Fibroblast of skin of abdomen (primary cell): ENCODE measurements at places on chromosomes 2 and 18.

DNA sequence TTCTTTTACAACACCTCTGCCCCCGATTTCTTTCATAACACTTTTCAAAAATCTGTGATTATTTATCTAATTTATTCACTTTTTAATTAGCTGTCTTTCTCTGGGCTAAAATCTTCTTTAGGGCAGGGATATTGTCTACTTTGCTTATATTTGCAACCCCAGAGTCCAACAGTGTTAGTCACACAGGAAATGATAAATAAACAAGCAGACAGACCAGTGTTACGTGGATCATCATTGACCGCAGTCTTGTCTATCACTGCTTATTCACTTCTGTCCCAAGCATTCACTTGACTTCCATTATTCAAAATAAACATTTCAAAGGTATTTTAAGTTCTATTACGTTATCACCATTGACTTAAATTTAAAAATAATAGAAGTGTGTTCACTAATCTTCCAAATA is 237.6 kb upstream of the UBE2E3 start:
- DNase-seq = peak; percentile 48

DNA sequence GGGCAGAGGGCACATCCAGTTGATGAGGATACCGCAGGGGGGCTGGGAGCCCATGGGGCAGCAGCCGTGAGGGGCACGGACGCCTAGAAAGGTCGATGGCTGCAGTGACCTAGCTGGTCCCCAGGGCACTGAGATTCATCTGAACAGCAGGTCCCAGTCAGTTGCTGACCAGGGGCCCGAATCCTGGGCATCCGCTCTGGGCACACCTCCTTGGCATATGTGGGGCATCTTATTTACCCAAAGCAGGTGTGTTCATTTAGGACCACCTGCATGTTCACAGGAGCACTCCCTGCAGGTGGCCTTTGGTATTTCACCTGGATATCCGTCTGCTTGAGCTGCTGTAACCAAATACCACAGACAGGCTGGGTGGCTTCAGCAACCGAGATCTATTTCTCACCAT is 72.0 kb upstream of the ODC1 start:
- DNase-seq = no peak

GRCh38 chr2:59190518-59190917 is 949.4 kb upstream of the FANCL start:
- no peak for DNase-seq

GRCh38 chr18:57025540-57025939 is 121.3 kb upstream of the BOD1L2 start:
- peak; percentile 73 for DNase-seq

DNA sequence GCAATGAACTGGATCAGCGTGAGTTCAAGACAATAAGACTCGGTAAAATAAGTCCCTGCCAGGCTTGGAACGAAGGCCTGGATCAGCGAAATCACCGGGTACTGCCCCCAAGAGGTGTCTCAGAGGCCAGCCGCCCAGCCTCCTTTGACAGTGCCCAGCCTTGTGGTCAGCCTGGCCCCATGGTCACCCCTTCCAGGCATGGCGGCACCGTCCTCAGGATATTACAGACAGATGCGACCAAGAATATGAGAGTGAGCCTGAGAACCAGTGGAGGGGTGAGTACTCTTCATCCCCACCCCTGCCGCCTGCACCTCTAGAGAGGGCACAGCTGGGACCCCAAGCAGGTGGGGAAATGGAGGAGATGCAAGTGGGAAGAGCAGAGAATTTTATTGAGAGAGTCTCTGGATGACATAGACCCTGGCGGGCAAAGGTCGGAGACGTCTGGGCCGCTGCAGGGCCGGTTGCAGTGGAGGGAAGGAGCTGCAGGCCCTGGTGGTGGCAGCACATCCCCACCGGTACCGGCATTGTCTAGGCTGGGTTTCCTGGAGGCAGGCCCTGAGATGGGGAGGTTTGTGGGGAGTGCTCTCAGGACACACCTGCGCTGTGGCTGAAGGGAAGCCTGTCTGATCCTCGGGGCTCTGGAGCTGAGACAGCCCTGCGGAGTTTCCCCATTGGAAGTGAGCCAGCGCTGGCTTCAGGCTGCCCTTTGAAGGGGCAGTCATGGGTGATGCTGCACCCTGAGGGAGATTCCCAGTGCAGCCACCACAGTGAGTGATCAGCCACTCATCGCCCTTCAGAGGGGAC is 190.0 kb downstream of the SEPTIN10 start:
- DNase-seq = no peak

DNA sequence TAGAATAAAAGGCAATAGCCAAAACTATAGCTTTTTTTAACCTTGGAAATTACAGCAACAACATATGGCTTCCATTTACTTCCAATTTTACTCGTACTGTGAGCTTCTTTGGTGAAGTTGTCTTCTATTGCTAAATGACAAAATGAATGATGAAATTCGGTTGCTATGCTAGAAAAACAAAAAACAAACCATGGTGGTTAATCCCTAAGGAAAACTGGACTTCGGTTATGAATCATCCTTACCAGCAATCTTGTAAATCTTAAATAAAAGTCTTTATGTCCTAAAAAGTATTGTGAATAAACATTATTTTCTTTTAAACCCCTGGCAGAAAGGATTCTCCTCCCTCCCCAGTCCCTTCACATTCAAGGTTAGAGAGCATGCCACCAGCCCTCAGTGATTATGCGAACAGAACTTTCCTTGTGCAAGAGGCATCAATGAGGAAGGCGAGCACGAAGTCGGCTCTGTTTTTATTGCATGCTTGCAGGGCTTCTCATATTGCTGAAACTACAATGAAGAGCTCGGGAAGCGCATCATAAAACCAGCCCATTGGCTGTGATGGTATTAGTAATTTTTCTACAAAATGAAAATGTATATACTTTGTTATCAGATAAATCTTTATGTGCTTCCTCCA is 62.9 kb downstream of the ZNF521 start:
- peak; percentile 94 for DNase-seq

GRCh38 chr2:44135296-44135695 is 33.4 kb upstream of the PPM1B start:
- DNase-seq = no peak

- peak; percentile 60 for DNase-seq
Measured at GRCh38 chr2:18404708-18405107, 155.7 kb downstream of the RDH14 start.

GRCh38 chr2:13109516-13109915 is 392.8 kb downstream of the TRIB2 start:
- DNase-seq = no peak

GRCh38 chr2:226185616-226186211 is 613.9 kb downstream of the IRS1 start:
- DNase-seq = peak; percentile 96

DNA sequence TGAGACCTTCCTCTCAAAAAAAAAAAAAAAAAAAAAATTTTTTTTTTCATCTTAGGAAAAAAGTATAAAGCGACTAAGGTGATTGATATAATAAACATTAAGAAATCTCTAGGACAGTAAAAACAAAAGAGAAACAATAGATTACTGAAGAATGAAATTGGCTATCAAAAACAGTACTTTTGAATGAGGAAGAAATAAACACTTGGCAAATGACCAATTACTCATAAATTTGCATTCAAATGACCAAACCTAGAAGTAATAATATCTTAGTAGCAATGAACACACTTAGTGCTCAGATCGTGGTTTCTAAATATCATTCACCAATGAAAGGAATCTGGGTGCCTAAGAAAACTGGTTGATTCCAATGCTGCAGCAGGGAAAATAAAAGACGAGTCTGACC is 10.3 kb upstream of the SCRN3 start:
- no peak for DNase-seq

DNA sequence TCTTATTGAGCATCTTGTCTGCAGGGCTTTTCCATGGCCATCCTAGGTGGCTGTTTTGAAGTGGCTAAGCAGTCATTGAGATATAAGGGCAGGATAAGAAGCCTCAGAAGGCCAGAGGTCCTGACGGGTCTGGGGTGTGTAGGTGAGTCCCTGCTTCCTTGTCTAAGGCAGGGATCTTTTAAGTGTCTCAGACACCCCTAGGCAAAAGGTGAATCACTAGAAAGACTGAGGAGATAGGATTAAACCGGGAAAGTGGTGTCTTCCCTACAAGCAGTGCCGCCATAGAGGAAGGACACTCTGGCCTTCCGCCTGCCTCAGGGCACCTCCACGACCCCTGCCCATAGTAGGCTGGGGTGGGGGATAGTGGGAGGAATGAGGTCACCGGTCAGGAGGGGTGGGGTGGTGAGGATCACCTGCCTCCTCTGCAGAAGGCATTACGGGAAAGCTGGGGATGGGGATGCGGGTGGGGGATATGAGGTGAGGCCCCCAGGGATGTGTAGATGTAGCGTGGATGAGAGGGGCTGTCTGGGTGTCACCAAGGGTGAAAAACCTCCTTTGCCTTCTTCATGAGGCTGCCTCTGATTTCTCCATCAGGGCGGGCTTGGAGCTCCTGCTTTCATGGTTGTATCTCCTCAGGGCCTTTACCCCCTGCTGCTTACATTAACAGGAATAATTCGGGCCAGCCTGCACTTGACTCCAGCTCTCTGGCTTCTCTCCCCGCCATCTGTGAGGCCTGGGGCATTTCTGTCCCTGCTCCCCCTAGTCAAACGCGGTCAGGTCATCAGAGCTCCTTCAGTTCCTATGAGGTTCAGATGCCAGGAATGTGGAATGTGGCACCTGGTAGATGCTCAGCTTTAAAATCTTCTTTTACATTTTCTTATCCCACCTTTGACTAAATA is 244.0 kb downstream of the DYSF start:
- no peak for DNase-seq

DNA sequence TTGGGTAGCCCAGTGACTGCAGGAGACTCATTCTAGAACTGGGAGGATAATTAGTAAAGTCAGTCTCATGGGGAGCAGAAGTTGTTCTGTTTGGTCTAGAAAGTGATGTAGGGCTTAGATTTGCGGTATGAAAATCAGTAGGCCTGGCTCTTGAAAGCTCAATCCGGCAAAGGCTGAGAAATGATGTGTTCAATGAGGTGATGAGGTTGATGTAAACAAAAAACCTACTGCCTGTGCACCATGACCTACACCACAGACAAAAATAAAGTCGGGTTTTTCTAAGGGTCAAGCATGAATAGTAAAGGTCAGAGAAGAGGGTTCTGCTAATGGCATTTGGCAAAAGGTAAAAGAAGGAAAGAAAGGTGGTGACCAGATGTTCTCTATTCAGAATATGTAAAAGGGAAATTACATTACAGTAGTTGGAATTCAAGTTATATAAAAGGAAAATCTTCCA is 80.8 kb upstream of the COL5A2 start:
- peak; percentile 75 for DNase-seq

- DNase-seq = no peak
Measured at GRCh38 chr18:7896805-7897518, 329.8 kb downstream of the PTPRM start.

GRCh38 chr18:4806331-4806730 is 351.2 kb upstream of the DLGAP1 start:
- DNase-seq = peak; percentile 22

- DNase-seq = no peak
Measured at GRCh38 chr2:54628418-54628817, 95.0 kb upstream of the EML6 start.

DNA sequence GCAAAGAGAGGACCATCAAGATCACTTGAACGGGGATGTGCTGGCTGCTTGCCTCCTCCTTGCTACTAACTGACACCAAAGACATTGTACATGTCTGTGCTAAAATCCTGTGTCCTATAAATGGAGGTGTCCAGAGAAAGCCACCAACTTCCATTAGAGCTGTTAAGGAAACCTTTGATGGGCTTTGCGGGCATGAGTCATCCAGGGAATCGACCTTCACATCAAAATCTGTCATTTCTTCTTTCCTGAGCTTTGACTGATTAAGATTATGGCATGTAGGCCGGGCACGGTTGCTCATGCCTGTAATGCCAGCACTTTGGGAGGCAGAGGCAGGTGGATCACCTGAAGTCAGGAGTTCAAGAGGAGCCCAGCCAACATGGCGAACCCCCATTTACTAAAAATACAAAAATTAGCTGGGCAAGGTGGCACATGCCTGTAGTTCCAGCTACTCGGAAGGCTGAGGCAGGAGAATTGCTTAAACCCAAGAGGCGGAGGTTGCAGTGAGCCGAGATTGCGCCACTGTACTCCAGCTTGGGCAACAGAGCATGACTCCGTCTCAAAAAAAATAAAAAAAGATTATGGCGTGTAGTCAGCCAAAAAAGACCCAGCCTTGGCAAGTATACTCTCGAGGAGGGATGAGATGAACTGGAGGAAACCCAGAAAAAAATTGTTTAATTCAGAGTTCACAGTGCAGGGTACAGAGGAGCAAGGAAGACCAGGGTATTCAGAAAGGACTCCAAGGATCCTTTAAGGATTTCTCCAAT is 115.8 kb downstream of the CABLES1 start:
- no peak for DNase-seq

DNA sequence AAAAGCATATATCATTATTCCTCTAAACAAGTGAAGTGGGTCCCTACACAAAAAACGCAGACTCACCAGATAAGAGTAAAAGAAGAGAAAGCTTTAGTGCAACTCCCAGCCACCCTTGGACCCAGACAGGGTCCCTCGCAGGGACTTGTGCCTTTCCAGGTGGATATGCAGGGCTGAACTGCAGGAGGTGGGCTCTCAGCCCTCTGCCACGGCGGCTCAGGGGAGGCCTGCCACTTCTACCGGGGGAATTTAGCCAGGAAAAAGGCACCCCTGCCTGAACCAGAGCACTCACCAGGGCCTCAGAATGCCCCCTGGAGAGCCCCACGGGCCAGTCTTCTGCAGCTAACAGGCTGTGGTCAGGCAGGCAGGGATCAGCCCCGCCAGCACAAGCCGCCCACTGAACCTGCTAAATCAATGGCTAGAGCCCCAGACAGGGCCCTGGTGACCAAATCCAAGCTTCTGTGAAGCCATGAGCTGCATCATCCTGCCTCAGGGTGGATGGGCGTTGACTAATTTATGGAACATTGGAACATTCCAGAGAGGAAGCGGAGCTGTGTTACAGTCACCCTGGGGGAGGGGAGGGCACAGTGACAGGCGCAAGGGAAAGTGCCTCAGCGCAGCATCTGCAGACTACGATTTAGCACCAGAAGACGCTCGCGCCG is 209.3 kb downstream of the EIPR1 start:
- peak; percentile 69 for DNase-seq

GRCh38 chr2:18540872-18541271 is 19.6 kb downstream of the RDH14 start:
- DNase-seq = no peak

DNA sequence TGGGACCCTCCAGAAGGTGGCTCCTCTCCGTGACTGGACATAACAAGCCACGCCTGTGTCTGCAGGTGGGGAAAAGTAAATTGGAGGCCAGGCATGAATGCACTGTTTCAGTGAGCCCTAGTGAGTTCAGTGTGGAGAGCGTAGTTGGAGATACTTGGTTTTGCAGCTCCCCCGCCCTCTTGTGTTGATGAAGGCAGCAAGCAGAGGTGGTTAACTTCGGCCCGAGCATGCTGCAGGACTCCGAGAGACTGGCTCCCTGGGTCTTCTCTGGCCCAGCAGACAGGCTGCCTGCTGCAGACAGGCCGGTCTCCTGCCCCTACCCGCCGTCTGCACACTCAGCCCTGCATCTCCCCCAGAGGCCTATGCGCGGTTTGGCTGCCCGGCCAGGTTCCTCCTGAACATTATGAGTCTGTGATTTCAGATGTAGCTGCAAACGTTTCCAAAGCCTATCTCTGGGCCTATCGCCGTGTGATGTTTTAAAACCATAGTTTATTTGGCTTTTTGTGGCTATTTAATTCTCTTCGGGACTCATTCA is 102.4 kb downstream of the LDLRAD4 start:
- DNase-seq = no peak

GRCh38 chr2:210009126-210009525 is 6.7 kb downstream of the RPE start:
- DNase-seq = no peak

- no peak for DNase-seq
Measured at GRCh38 chr2:29290293-29291047, 175.3 kb downstream of the CLIP4 start.
